ENCODE measurements at places on chromosomes 12 and 14.
A peak's percentile ranks its signal among the peaks of the same experiment; 100 is the strongest.

- no peak for DNase-seq
Observed at GRCh38 chr14:76007852-76008251, 22.3 kb downstream of the IFT43 start.

DNA sequence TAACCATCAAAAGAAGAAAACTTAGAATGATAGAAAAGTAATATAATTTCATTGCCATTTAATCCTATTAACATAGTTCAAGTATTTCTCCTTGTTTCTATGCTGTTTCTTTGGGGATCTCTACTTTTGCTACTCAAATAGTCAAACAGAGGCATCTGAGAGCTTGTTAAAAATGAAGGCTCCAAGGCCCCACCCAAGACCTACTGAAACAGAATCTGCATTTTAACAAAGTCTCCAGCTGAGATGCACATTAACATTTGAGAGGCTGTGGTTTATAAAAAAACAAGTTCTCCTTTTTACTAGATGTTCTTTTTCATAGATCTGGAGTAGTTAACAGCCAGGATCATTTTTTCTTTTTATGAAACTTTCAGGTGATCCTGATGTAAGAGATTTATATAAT is 31.8 kb downstream of the PPFIA2 start:
- DNase-seq, result no peak

- DNase-seq, result no peak
Observed at GRCh38 chr14:100069161-100069800, 4.1 kb downstream of the EVL start.

DNA sequence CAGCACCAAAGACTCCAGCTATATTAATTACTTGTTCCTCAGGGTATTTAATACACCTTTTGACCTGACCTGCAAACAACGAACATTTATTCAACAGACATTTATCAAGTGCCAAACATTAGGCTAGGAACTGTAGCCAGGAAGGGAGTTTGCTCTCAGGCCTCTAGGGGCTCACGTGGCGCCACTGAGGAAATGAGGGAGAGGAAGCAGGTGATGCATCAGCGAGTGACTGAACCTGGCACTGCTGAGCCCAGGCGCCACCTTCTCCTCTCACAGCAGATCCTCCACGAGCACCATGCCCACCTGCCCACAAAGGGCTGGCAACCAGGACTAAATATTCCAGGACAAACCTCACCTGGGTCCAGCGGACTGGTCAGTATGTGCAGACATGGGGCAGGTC is 50.2 kb downstream of the SETD3 start:
- DNase-seq, result peak; percentile 69

DNA sequence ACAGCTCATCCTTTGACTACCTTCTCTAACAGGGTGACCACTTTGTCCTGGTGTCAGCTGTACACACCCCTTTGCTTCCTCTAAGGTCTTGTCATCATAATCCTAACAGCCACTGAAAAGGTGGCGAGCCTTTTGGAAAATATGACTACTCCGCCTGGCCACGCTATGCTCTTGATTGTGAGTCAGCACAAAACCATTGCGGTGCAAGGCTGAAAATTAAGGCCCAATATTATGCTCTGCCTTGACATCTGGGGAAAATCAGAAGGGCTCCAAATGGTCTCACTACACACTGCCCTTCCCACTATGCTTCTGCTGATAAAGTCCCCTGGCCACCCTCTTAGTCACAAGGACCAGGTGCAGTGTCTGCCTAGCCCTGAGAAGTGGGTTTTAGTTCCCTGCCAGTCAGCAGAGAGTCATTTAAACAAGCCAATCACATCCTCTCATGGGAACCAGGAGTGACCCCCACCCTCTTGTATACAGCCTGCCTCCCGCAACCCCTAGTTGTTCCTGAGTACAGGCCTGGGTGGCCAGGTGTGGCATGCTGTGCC is 34.3 kb downstream of the FGD6 start:
- no peak for DNase-seq

- DNase-seq, result no peak
Observed at GRCh38 chr12:42166501-42166900, 21.8 kb upstream of the GXYLT1 start.

Measured in WTC11 (cell line).